ENCODE measurements at places on chromosomes 5 and 9. TPM values are rescaled to one million over a fixed set of nuclear protein-coding genes. Genes with fewer than 3 reads are reported as not detected.
A peak's percentile ranks its signal among the peaks of the same experiment; 100 is the strongest.

DNA sequence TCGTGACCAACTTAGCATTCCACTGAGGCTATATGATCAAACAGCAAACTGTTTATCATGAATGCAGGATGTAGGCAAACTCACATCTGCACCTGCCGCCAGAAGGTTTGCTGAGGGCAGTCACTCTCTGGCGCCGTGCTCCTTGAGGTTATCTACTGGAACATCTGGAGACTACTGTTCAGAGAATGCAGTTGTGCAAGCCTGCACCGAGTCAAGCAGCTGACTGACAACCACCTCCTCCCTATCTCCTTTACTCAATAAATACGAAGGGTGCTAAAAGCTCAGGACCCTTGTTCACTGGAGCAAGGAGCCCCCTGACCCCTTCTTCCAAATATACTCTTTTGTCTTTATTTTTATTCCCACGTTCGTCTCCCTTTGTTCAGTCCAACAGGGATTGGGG is 27.1 kb downstream of the CCDC125 start:
- no peak for DNase-seq

SHISAL2B gene
- total RNA-seq, result not detected

GRCh38 chr5:110514030-110514429 is 212.4 kb downstream of the TMEM232 start:
- DNase-seq, result no peak

DNA sequence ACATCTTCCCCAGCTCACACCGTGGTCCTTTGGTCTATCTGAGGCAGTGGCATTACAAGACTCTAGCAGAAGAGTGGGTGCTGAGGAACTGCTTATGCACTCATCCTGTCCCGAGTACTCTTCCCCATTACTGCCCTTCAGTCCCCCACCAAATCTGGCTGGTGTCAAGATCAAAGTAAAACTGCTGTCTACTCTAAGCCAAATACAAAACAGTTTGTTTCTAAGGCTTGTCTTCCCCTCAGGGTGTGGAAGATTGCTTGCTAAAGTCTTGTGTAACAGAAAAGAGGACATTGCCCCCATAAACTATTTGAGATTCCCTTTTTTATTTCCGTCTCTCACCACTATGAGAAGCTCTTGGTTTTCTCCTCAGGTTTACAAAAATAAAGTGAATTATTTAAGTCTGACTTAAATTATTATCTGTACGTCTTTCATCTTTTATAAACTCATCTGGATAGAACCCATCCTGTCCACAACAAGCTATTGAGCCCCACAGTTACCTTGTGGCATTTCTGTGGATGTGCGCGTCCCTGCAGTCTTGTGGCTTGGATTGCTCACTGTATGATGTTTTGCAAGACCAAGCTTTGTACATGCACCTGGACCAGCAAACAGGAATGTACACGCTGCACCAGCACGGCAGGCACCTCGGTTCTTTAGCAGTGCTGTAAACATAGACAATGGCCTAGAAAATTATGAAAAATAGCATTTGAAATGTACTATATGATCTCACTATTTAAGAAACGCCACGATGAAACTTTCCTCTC is 61.0 kb downstream of the CYSTM1 start:
- no peak for DNase-seq

DNA sequence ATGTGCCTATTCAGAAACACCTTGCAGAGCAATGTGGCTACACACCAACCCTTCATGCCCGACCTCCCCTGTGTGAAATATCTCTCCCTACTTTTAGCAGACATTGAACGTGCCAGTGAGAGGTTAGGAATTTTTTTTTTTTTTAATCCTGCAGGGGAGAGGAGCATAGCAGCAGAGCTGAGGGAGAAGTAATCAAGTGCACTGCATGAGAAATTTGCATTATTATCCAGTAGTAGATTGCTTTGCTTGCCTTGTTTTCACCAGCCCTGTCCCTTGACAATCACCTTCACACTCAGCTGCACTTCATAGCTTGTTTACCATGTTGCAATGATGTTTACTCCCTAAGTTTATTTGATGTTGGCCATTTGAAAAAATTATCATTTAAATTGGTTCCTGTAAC is 489.6 kb upstream of the ZNF608 start:
- DNase-seq, result no peak

DNA sequence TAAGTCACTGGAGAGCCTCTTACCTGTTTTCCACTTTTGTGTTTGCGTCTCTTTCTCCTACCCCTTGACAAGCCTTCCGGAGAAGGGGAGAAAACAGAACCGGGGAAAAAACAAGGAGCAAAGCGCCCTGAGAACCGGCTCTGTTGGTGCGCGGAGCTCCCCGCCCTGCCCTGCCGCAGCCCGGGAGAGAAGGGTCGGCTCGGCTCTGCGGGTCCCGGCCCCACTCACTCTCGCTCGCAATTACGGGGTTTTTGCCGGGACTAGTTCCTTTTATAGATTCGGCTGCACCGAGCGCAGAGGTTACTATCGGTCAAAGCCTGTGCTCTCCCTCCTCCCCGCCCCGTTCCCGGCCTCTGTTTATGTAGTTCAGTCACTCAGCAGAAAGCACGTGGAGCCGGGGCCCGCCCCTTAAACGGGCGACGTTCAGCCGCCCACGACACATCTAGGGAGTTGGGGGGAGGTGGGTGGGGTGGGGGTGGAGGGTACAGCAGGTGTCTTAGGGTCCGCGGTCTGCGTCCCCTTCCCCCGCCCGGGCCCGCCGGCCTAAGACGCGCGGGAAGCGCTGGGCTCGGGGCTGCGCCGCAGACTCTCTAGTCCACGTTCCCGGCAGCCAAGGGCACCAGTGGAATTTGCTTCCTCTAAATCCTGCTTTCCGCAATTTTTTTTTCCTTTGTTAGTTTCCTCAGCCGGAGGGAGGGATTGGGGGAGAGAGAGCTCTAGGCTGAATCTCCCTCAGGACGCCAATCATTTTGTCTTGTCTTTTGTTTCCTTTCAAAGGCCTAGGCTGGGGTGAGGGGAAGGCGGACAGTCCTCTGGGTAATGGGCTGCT is at the start of gene ABCA1:
ABCA1 (minus strand) TSS at position 244 of the 829 bp plus-strand sequence. CDS start 24,476 bp downstream, outside the sequence.
- DNase-seq, result peak; percentile 87

DNA sequence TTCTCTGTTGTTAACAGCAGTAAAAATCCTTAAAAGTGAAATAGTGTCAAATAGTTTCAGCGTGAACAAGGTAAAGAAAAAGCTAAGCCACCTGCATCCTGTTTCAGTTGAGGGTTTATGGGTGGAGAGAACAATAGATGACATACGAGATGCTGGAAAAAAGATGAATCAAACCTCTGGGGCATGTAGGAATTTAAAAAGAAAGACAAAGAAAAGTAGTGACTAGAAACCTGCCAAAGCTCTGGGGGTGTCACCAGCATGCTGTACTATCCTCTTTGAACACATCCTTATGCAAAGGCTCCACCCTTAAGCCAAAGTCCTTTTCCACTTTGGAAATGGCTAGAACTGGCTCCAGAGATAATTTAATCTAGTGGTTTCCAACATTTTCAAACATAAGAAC is 22.2 kb downstream of the SCAI start:
- DNase-seq, result no peak

SLC45A2 gene
- total RNA-seq, result not detected

DNA sequence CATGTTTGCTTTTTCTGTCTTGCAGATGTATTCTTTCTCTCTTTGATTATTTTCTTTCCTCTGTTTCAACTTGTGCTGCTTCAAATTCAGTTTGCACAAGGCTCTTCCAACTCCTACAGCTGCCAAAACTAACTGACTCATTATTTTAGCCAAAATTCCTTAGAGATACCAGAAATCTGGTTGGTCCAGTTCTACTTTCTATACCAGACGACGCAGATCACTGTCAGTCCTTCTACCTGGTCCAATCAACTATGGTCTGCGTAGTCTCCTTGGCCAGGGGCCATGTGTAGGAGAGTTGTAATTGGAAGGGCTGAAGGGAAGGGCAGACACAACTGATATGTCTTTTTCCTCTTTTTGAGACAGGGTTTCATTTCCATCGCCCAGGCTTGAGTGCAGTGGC is 51.9 kb upstream of the JAK2 start:
- no peak for DNase-seq

- no peak for DNase-seq
These were observed 209.3 kb upstream of the SLC24A2 start for GRCh38 chr9:19998153-19998552.

DNA sequence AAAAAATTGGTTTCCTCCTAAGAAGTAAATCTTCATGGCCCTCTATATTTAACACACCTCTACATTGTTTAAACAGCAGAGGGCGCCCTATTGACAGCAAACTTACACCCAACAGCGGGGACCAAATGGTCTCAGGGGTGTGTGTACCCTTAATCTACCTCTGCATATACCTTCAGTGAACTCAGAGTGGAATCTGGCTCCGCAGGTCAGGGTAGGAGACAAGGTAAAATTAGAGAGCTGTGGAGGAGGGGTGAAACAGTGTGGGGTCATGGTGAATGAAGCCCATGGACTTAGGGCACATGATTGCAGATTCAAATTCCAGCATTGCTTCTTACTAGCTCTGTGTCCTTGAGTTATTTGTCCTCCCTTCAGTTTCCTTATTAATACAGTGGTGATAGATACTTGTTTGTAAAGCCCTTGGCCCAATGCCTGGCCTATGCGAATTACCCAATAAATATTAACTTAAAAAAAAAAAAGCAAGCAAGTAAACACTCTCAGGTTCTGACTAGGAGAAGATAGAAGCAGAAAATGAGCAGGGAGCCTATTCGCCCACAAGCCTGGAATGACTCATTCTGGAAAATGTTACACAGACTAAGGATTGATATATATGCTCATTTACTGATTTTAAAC is 122.9 kb downstream of the CAVIN4 start:
- no peak for DNase-seq

ADAMTS12 gene
- 0.06 TPM for total RNA-seq

DNA sequence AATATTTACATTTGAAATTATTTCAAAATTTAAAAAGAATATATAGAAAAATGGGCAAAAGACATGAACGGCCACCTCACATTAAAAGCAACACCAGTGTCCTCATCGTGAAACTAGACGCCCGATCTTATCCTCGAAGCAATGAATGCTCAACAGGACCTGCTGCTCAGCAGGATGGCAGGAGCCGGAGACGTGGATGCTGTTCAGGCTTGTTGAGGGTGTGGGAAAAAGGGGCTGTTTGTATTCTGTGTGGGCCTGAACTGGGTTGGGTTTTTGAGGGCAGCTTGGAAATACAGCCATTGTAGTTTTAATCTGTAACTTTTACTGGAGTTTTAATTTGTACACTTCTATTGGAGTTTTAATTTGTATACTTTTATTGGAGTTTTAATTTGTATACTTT is 20.3 kb downstream of the EXOC3 start:
- DNase-seq, result no peak

- DNase-seq, result no peak
These were observed 93.6 kb upstream of the ZNF462 start for GRCh38 chr9:106769331-106769730.

DNA sequence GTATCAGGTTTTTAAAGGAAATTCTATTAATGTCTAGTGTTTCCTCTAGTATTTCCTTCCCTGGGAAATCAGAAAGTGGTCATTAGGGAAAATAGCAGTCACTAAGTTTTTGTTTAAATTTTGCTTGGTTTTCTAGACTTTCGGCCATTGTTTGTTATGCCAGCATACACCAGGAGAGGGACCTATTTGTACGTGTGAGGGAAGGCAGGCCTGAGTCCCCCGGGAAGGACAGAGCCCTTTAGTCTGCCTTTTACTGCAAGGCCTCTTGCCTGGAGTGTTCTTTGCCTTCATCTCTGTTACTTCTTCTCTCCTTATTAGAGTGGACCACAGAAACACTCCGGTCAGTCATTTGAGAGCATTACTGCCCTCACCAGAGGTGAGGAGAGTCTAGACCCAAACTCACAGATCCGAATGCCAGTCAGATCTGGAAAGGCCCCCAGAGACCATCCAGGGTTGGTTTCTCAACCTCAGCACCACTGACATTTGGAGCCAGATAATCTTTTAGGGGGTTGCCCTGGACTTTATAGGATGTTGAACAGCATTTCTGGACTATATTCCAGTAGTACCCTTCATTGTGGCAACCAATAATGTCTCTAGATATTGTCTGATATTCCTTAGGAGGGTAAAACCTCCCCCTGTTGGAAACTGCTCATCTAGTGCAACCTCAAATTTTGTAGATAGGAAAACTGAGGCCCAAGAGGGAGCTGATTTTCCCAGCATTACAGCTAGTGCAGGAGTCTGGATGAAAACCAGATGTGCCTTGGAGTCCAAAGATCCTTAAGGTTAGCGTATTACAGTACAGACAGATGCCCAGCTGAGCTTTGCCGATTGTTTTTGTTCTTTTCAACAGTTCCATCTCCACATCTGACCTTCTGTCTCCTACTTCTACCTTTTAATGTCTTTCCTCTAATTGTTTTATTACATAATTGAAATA is 93.0 kb upstream of the NIPAL4 start:
- no peak for DNase-seq

DNA sequence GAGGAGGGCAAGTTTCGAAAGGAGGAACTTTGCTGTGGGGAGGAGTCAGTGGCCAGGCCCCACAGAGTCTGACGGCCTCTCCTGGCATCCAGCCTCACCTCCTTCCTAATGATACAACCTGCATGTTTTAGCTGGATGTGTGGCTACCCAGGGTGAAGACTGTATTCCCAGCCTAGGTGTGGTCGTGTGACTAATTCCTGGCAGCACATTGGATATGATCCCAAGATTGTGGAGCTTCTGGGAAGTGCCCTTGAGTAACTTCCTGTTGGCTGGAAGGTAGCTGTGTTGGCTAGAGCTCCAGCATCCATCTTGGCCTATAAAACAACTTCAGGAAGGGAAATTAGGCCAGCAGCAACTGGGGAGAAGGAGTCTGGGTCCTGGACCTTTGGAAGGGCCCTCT is 19.0 kb upstream of the LPCAT1 start:
- DNase-seq, result no peak

IFNK gene
- not detected for total RNA-seq

DNA sequence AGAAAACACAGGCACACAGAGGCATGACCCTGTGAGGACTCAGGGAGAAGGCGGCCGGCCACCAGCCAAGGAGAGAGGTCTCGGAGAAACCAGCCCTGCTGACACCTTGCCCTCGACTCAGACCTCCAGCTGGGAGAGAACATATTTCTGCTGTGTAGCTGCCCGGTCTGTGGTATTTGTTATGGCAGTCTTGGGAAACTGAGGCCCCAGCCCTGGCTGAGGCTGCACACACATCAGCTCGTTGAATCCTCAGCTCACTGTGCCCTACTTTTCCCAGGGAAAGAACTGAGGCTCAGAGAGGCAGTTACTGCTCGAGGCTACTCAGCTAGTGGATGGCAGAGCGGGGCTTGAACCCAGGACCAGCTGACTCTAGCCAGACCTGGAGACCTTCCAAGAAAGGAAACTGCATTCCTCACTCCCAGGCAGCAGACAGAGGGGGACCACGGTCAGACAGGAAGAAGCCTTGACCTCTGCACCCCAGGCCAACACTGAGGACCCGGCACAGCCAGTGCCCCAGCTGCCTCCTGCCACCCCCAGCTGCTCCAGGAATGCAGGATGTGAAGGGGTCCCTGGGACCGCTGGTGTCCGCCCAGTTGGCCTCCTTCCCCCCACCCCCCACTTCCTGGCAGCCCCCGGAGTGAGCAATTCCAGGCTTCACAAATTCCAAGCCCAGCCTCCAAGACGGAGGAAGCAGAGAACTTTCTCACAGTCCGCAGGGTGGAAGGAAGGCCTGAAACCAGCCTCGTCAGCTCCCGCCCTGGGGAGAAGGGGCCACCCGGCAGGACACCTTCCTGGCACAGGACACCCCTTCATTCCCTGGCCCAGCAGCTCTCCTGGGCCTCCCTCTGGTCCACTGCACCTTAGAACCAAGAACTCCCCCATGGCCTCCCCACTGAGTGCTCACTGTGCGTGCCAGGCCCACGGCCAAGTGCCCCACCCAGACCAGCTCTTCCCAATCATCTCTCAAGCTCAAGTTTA is 69.9 kb downstream of the LRSAM1 start:
- no peak for DNase-seq
